ENCODE measurements at places on chromosomes 16 and 17.

- DNase-seq = peak; percentile 27
Measured at GRCh38 chr16:85460252-85461021, 152.7 kb upstream of the GSE1 start.

DNA sequence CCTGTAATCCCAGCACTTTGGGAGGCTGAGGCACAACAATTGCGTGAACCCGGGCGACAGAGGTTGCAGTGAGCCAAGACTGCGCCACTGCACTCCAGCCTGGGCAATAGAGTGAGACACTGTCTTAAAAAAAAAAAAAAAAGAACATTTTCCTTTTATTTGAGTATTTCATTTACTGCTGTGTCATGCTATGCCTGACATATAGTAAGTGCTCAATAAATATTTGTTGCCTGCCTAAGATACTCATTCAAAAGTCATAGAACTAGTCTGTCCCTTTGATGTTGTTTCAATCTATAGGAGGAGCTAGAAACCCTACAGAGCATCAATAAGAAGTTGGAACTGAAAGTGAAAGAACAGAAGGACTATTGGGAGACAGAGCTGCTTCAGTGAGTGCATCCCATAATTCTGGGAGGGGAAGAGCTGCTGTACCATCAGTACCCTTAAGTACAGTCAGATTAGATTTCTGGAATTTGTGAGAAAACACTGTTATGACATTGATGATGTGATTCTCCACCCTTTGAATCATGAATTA lies 20.0 kb downstream of the CALCOCO2 start:
- DNase-seq = no peak

GRCh38 chr16:51637770-51638094 lies 486.7 kb upstream of the SALL1 start:
- DNase-seq = no peak

DNA sequence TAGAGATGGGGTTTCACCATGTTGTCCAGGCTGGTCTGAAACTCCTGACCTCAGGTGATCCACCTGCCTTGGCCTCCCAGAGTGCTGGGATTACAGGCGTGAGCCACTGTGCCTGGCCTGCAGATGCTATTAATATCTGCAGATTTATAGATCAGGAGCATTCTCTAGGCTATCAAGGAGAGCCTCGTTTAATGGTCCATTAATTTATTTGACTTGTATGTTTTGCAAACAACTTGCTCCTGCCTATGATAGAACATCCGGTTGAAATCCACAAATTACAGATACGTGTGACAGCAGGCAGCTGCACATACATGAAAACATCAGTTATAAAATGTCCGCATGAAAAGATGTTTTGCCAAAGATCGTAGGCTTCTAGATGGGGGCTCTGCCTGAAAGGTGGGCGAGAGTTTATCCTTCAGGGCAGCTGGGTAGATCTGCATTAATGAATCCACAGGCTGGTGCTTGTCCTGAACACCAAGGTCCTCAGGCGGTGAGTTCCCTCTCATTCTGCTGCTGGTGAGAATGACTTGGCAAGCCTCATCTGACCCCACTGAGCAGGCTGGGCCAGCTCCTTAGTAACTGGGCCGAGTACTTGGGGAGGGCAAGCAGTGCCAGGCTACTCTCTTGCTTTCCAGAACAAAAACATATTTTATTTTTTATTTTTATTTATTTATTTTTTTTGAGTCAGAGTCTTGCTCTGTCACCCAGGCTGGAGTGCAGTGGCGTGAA lies 37.1 kb upstream of the MGAT5B start:
- no peak for DNase-seq

DNA sequence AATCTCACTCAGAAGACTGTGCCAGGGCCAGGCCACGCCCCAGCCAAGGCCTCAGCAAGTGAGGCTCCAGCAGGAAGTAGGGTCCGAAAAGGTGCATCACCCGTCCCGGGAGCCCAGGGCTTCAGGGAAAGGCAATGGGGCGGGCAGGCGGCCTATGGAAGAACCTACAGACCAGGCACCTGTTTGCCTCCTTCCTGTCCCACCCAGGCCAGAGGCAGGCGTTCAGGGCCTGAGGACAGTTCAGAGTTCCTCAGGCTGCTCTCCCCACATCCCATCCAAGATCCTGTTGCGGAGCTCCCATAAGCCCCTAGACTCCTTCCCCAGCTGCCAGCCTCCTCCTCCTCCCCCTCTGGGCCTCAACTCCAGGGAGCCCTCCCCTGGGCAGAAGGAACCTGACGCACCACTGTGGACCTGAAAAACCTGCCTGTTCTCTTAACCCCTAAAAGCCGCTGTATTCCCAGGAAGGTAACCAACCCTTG lies 2.3 kb downstream of the CLUH start:
- no peak for DNase-seq

DNA sequence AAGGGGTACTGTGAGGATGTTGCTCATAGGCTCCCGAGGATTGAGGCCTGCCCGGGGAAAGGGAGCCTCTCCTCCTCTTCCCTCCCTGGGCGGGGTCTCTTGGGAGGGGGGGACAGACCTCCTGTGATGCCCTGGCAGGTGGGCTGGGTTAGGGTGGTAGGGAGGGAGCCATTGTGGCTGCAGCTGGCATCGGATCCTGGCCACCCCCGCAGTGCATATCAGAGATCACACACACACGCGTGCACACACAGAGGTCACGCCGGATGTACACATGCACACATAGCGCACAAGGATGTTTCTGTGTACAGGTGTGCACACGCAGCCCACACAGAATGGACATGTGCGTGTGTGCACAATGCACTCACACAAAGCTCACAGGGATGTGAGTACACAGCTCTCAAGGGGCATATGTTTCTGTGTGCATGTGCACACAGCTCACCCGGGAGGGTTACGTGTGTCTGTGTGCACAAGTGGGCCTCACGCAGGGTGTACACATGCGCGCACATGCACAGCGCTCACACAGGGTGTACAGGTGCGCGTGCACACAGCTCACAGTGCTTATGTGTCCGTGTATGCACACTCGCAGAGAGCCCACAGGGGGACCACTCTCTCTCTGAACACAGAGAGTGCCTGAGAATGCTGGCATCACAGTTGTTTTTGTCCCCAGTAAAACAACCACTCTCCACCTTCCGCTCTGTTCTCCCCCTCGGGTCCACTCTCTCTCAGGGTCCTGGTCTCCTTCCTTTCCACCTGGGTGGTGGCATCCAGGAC lies 2.4 kb downstream of the GJD3 start:
- DNase-seq = no peak

DNA sequence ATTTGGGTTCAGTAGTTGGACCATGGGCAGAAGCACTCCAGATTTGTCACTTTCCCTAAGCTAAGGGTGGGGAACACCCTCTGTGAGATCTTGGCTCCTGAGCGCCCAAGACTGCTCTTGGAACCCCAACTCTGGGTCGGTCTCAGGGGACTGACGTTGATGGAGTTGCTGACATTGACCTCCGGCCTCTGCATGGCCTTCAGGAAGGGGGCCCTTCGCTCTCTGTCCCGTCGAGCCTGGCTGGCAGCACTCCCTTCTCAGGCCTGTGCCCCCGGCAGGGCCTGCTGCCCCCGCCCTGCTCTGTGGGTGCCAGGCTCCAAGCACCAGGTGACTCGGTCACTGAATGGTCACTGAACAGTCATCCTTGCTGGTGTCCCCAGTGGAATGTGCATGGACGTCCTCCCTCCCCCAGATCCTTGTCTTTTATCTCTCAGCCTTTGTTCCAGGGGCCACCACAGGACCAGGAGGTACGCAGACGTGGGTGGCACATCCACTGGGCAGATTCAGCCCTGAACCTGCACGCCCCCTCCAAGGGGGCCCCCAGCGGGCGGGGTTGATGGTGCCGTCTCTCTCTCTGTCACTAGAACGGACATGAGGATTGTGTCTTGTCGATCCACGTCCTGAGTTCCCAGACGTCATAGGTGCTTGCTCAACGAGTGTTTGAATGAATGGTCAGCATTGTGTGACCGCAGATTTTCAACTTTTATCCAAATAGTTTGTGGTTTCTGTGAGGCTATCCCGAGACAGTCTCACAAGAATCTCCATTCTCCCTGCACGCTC lies 314.5 kb downstream of the SEC14L1 start:
- no peak for DNase-seq

- no peak for DNase-seq
Measured at GRCh38 chr16:74297145-74297665, 591 bp downstream of the PSMD7 start.

DNA sequence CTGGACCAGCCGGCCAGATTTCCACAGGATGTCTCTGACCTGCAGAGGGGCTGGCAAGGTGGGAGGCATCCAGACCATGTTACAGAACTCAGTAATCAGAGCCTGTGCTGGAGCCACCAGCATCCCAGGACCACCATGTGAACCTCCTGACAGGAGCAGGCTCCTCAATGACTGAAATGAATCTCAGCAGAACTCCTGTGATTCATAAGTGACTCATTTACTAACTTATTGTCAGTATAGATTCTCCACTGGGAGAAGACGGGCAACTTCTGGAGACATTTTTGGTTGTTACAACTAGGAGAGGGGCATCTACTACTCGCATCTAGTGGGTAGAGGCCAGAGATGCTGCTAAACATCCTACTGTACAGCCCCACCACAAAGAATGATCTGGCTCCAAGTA lies 3.1 kb upstream of the WWOX start:
- DNase-seq = no peak

- no peak for DNase-seq
Measured at GRCh38 chr17:39036009-39036408, 68.8 kb upstream of the FBXO47 start.

GRCh38 chr16:77190190-77190477 lies 856 bp upstream of the MON1B start:
- no peak for DNase-seq

- DNase-seq = no peak
Measured at GRCh38 chr17:67359960-67360791, 6.2 kb downstream of the PSMD12 start.

DNA sequence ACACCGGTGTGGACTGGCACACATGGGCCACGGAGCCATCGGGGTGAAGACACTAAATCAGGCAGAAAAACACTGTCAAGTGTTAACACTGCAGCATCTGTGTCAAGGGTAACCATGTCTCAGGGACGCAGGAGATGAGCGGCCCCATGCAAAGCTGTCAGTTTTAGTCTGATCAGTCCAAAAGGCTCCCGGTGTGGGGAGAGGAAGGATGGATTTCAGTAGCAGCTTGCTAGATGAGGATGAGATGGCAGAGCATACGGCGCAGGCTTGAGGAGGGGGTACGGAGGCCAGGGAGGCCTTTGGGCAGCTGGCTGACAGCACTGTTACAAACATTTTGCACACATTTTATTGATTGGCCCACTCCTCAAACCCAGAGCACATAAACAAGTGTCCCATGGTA lies 98.1 kb downstream of the GNAO1 start:
- no peak for DNase-seq

- no peak for DNase-seq
Measured at GRCh38 chr17:17523731-17524490, 27.7 kb upstream of the RASD1 start.

DNA sequence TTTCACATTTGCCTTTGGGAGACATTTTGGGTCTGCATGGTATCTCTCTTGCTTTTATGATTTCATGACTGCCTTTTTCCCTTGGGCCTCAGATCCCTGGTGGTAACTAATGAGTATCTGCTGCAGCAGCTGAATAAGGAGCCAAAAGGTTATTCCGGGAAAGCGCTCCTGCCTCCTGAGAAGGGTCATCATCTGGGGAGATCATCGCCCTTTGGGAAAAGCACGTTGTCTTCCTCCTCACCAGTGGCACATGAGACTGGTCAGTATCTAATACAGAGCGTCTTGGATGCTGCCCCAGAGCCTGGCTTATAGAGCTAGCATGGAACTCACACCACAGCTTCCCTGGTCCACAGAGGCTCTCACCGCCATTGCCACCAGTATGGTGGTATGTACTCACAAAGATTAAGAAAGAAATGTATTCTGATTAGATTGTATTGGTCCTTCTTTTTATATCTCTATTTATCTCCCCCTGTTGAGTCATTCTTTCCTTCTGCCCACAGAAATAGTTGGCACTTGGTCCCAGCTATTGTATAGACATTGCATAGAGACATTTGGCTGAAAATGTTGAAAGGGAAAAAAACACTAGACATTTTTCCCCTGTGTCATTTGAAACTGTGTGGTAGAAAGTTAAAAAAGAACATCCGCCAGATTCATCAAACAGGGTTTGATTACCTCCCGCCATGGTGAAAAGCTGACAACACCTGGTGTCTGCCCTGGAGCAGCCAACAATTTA lies 8.4 kb downstream of the TPPP3 start:
- DNase-seq = no peak

DNA sequence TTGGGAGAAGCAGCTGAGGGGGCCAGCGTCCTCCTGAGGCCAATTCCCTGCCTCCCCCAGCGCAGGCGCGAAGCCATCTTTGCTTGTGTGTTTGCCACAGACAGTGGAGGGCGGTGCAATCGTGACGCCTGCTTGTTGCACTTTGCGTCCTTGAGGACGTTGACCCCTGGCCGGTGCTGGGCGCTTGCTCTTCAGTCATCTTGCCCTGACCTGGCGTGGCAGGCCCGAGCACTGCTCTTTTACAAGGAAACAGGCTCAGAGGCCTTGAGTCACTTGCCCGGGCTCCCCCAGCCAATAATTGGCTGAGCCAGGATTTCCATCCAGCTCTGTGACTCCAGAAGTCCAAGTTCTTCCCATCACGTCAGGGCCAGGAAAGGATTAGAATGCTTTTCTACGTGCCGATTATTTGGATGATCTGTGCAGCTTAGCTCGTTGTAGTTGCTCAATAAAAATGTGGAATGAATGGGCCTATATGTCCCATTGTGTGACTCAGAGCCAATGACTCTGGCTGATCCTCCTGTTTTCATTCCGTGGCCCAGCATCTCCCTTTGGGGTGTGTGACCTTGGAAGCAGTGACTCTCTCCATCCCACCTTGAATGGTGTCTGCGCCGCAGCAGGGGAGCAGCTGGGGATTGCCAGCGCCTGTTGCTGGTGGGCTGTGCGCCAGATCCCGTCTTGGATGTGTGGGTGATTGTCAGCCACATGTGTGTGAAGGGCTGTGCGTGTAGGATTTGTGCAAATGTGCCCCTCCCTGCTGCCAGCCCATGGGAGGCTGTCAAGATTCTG lies 214.1 kb downstream of the SEC14L1 start:
- peak; percentile 87 for DNase-seq

GRCh38 chr17:58920773-58921172 lies 165.1 kb downstream of the PPM1E start:
- no peak for DNase-seq

Measured in skin of body (tissue), 3 donors.